ENCODE measurements at places on chromosomes 1 and 21. TPM values are rescaled to one million over a fixed set of nuclear protein-coding genes. Genes with fewer than 3 reads are reported as not detected.
A peak's percentile ranks its signal among the peaks of the same experiment; 100 is the strongest.

Gene RAB3B
- total RNA-seq = 1.5 TPM

Gene REN
- not detected for total RNA-seq

- DNase-seq = no peak
Observed at GRCh38 chr1:227925582-227926198, 22.0 kb downstream of the WNT9A start.

DNA sequence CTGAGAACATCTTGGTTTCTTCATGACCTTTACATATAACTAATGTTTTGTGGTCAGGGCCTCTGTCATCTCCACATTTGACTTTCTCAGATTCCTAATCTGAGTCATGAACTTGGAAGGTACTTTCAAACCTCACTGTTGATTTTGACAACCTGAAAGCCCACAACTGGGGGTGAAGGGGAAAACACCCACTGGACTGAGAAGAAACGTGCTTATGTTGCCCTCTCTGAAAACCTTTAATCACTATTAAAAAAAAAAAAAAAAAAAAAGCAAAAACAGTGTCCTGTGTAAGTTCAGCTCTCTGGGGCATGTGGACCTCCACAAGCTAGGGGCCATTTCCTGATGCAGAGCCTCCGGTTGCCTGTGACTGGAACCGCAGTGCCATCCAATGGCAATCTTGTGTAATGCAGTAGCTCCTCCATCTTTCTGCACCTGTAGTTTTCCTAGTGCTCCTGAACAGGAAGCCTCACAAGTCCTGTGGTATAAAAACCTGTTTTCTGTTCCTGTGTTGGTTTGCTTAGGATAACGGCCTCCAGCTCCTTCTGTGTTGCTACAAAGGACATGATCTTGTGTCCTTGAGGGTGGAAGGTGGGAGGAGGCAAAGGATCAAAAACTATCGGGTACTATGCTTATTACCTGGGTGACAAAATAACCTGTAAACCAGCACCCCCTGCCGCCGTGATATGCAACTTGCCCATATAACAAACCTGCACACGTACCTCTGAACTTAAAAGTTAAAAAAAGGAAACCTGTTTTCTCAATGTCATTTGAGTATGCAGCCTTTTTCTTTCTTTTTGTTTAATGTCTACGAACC is 124.5 kb downstream of the ZNF648 start:
- DNase-seq = no peak

DNA sequence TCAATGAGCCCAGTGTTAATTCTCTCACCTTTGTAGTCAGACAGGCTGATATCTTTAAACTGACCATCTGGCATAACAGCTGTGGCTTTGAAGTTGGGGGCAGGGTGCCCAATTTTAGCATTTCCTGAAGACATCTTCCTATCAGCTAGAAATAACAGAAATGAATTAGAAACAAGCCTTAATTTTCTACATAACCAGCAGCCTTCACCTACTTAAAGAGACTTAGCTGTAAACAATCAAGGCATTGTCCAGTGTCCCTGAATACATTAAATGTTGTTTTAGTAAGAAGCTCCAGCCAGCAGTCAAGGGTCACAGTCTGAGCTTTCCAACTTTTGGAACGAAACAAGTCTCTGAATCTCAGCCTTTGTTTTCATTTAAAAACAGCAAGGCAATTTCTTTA is 2.8 kb downstream of the PRDX1 start:
- no peak for DNase-seq

DNA sequence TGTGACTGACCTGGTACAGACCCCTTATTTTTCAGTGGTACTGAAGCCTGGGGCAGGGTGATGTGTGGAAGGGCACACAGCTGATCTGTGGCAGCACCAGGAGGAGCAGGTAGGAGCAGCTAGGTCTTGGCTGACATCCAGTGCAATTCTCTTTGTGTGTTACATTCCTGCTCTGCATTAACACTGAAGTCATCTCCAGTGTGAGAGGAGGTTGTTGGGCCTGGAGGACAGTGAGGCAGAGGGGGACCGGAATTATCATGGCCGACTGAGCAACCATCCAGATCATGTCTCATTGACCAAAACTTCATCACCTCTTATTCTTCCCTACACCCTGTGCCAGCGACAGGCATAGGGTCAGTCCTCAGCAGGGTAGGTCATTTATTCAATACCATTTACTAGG is 1.5 kb downstream of the SLAMF8 start:
- no peak for DNase-seq

Gene GNG12
- total RNA-seq = 58.2 TPM

DNA sequence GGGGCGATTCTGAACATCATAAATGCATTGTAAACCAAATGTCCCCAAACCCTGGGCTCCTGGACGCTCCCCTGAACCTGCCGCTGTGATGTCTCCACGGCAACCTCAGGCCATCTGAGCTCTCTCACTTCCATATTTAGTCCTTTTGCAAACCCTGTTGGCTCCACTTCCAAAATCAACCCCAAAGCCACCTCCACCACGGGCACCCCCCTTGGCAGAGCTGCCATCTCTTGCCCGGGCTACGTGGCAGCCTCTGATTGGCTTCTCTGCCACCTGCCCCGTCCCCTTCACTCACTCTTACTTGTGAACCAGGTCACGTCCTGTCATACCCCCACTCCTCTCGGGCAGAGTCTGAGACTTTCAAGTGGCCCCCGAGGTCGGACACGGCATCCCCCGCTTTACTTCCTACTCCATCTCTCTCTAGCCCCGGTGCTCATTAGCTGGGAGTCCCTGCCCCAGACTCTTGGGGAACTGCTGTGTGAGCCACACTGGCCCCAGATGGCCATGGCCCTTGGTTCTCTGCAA is 15.8 kb downstream of the PRXL2B start:
- DNase-seq = no peak

GRCh38 chr21:40562242-40563002 is 284.5 kb downstream of the DSCAM start:
- DNase-seq = no peak

GRCh38 chr1:180231506-180231921 is 1.4 kb downstream of the LHX4 start:
- DNase-seq = peak; percentile 42

DNA sequence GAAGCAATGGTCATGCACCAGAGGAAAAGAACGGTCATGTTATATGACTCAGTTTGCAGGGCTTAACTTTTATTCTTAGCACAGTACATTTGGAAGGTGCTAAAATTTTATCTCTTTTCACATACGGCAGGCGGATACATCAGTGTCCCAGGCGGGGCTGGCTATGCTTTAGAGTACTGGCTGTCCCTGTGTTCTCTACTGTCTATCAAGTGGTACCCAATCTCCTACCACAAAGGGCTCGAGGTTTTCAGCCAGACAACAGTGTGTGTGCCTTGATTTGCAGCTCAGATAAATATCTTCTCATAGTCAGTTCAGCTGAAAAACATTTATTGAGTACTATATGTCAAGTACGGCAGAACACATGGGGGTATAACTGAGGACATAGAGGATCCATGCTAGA is 65.3 kb downstream of the URB2 start:
- DNase-seq = no peak

DNA sequence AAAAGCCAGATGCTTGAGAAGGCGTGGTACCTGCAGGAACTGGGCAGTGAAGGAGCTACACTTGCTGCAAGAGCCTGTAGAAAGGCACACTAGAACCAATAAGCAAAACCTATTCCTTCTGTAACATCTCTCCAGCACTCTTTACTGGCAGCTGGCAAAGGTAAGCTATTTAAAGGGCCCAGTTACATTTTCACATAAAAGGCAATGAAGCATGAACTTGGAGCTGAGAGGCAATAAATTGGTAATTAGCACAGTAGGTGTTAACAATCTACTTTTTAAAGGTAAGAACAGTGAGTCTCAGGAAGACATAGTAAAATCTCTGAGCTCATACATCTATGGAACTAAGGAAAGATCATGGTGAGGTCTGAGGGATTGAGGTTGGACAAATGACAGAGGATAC is 167.1 kb upstream of the OLFM3 start:
- DNase-seq = no peak

DNA sequence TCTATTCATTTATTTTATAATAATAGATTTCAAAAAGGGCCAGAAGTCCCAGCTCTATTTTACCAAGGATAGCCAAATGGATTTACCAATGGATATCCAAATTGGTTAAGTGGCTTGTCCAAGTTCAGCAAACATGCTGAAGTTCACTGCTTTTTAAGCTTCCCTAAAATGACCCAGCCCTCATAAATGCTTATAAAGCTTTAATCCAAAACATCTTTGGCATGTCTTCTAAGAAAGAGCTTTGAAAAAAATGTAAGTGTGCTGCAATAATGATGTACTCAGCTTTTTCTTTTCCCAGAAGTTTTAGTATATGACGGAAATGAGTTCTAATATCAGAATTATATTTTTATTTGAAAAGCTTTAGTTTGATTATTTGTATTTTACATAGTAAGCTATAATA is 451.5 kb upstream of the ADAMTS5 start:
- DNase-seq = no peak

Gene TMPRSS3
- 0.16 TPM for total RNA-seq

Gene ODR4
- 9.0 TPM for total RNA-seq

Gene LRRC7
- 0.41 TPM for total RNA-seq

DNA sequence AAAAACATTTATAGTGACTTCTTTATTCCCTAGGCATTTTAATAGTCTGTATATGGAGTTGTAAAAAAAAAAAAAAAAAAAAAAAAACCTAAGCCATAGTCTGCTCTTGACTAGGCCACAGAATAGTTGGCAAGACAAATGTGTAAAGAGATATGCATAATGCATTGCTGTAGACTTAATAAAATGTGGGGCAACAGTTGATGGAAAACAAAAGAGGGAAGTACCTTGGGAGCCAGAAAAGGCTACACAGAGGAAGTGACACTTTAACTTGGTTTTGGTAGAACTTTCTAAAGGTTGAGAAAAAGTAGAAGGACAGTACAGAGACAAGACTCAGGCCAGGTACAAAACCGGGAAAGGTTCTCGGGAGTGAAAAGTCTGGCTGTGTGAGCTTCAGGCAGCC is 802.9 kb upstream of the ADAMTS5 start:
- DNase-seq = no peak

GRCh38 chr1:180352021-180352420 is 122.0 kb downstream of the LHX4 start:
- no peak for DNase-seq

Gene RHEX
- not detected for total RNA-seq

Gene AURKAIP1
- 143 TPM for total RNA-seq

DNA sequence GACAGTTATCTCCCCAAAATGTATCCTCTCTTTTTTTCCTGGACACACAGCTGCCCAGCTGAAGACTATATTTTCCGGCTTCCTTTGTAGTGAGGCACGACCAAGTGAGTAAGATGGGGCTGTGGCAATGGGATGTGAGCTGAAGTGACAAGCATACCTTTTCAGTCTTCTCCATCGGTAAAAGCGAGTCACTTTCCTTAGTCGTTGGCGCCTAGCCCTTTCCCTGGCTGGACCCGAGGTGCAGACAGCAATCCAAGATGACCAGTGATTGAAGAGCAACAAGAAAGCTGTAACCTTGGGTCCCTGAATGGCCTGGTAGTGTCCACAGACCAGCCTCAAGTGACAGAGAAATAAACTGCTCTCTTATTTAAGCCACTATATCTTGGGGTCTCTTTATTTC is 155.2 kb downstream of the NR5A2 start:
- no peak for DNase-seq

GRCh38 chr1:170214117-170215032 is 68.6 kb downstream of the NTMT2 start:
- no peak for DNase-seq

GRCh38 chr21:32427958-32428623 is 15.6 kb downstream of the EVA1C start:
- DNase-seq = no peak

All from sigmoid colon (tissue), 7 donors.